CD4-positive, alpha-beta T cell treated with Interleukin-2 at 100 ng/mL for 4 hours (primary cell): ENCODE measurements at places on chromosomes 16 and 17.

- DNase-seq: no peak
Measured at GRCh38 chr17:70609566-70609965, 440.2 kb downstream of the KCNJ2 start.

DNA sequence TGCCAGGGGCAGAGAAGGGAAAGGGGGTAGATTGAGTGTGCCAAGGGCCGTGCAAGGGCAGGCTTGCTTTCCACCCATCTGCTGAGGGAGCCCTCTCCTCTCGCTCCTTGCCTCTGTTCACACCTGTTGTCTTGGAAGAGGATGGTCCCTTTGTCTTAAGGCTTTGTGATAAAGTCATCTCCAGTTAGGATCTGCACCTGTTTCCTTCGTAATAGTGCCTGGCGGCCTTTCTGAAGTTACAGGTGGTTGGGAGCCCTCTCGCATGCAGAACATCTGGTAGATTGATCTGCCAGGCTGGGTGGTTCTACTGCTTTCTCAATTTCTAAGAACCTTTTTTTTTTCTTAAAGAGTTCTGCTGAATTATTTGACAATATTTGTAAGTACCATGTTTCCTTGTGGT, 16.3 kb downstream of the UBFD1 start:
- DNase-seq: no peak

DNA sequence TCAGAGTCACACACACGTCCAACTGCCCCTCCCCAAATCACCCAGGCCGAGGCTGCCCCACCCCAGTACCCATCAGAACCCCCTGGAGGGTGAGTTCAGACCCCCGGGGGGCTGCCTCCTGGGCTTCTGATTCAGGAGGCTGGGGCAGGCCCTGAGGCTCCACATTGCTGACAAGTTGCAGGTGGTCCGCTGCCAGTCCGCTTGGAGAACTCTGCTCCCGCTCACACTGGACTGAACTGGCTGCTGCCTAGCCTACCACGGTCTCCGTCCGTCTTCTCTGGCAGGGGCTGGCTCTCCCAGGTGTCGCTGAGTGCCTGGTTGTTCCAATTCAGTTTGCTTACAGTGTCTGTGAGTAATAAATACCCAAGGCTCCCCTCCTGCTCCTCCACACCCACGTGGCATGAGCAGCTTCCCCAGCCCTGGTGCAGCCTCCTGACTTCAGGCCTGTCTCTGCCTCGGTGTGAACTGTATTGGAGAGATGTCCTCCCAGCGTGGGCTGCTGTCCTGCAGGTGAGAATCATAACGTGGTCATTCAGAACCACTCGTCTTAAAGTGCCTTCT, 163.4 kb downstream of the LAT start:
- peak; percentile 24 for DNase-seq

GRCh38 chr16:76777721-76778465, 413.1 kb upstream of the MON1B start:
- no peak for DNase-seq

GRCh38 chr17:8477171-8477570, 41.5 kb downstream of the NDEL1 start:
- no peak for DNase-seq

- no peak for DNase-seq
Measured at GRCh38 chr17:55432358-55433028, 10.9 kb upstream of the MMD start.
